Stimulated activated naive CD4-positive, alpha-beta T cell treated with Interleukin-2 at 50 U/mL for 16 hours (primary cell): ENCODE measurements at places on chromosomes 6 and 20.

DNA sequence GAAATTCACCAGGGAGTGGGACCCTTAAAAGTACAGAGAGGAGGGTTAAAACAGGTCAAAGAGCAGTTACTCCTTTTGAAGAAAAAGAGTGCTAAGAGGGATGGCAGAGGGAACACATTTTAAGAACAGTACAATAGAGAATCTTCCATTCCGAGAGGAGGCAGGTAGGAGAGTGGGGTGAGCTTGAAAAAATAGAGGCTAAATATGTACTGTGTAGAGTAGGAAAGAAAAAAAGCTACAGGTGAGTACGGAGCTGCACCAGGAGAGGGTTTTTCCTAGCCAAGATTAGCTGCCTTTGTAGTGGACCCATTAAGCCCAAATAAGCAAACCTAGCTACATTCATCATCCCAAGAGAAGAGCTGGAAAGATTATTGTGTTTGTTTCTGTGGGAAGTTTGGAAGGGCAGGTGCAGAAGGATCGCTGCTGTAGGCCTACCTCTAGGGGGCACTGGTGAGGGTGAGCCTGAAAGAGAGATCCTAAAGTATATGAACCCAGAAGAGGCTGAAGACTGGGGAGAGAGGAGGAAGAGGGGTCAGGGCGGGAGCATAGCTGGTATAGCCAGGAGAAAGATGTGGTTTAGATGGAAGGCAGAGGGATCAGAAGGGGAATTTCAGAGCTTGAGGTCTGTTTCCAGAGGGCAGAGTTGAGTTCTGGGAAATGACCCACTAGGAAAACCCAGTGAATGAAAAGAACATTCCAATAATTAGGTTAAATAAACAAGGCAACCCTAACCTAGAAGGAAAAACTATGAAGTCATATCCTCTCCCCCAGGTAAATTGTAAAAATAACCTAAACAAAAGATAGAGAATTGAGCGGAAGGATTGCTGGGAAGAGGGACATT lies 50.2 kb upstream of the HINT3 start:
- peak; percentile 22 for DNase-seq

DNA sequence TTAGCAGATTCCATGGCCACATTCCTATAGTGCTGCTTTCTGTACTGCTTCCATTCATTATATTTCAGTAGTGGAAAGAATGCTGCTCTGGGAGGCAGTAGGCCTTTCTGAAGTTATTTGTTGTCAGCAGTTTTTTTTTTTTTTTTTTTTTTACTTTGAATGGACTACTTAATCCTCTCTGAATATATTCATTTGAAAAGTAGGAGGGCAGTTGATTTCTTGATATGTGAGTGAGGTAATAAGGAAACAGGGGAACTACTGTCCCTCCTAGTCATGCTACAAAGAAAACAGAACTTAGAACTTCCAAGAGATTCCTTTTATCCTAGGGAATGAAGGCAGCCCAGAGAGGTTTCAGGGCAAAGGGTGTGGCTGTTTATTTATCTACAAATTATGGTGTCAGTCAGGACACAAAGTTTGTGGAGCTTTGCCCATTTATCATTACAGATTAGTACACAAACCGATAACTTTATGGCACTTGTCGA lies 155.9 kb downstream of the JARID2 start:
- no peak for DNase-seq

- DNase-seq, result no peak
Observed at GRCh38 chr20:39133201-39133600, 171.1 kb downstream of the DHX35 start.

GRCh38 chr20:57480444-57481160 lies 44.3 kb downstream of the CTCFL start:
- DNase-seq, result no peak

DNA sequence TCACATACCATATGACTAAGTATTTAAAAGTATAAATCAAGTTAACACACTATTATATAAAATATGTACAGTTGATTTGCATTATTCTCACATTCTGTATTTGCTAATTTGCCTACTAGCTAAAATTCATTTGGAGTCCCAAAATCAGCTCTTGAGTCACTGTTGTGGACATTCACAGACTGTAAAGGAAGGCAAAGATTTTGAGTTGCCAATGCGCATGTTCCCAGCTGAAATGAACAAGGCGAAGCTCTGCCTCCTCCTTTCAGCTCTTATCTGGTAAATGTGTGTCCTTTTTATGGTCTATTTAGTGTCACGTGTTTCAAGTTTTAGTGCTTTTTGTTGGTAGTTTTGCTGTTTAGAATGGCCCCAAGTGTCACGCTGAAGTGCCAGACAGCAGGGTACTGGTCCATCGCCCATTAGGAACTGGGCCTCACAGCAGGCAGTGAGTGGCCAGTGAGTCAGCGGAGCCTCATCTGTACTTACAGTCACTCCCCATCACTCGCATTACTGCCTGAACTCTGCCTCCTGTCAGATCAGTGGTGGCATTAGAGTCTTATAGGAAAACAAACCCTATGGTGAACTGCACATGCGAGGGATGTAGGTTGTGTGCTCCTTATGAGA lies 87.2 kb upstream of the ADTRP start:
- no peak for DNase-seq

GRCh38 chr20:45848421-45848820 lies 8.8 kb downstream of the ACOT8 start:
- DNase-seq, result no peak

DNA sequence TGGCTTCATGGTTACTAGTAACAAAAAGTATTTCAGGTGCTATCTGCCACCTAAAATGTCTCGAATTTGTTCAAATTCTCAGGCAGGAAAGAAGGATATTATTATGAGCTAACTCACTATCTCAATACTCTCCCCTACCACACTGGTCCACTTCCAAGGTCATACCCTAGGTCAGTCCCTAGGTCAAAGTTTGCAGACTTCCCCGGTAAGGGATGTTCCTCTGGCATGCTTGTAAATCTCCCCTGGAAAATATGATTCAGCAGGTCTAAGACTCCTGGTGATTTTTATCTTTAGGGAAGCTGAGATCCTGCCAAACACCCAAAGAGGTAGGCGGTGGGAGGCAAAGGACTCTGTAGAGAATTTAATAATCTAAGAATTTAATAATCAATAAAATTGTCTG lies 6.7 kb downstream of the AHCY start:
- DNase-seq, result no peak

DNA sequence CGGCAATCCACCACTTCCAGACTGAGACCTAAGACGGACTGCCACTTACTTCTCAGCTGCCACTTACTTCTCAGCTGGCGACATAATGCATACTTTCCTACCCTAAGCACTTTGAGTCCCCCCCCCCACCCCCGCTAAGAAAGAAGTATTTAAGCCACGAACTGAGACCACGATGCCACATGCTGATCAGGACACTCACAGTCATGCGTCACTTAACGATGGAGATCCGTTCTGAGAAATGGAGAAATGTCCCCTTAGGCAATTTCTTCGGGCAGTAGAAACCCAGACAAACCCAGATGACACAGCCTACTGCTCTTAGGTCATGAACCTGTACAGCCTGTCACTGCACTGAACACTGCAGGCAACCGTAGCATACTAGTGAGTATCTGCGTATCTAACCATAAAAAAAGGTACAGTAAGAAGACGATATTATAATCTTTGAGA lies 690 bp downstream of the IFNGR1 start:
- peak; percentile 37 for DNase-seq

GRCh38 chr6:122491919-122492555 lies 20.4 kb upstream of the SERINC1 start:
- DNase-seq, result peak; percentile 43

DNA sequence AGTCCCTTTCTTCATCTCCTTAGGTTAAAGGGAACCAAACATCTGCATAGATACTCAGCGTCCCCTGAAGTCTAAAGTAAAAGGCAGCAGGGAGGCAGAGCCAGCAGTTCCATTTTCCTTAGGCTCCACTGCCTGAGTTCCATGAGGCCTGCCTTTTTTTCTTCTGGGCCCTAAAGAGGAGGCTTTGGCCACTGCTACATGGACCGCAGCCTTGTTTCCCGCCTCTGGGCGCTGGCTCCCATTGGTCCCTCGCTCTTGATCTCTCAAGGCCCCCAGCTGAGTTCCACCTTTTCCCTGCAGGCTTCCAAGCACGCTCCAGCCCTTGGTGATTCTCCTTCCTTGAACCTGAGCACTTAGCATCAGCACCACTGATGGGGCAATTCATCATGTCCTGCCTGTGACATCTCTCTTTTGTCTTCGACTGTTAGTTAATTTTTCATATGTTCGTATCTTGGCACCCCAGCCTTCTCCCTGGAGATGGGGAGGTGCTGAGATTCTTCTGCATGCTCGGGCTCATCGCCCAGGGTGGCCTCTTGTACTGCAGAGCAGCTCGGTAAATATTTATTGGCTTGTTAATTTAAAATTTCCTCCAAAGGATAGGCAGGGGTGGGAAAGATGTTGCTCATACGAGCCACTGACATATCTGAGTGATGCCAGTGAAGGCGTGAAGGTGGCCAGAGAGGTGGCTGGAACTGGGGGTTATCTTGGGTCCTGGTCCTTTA lies 3.4 kb downstream of the MLN start:
- DNase-seq, result no peak

- DNase-seq, result no peak
Observed at GRCh38 chr6:167954151-167954550, 43.3 kb upstream of the KIF25 start.

- no peak for DNase-seq
Observed at GRCh38 chr6:105326216-105326615, 76.7 kb downstream of the PREP start.

DNA sequence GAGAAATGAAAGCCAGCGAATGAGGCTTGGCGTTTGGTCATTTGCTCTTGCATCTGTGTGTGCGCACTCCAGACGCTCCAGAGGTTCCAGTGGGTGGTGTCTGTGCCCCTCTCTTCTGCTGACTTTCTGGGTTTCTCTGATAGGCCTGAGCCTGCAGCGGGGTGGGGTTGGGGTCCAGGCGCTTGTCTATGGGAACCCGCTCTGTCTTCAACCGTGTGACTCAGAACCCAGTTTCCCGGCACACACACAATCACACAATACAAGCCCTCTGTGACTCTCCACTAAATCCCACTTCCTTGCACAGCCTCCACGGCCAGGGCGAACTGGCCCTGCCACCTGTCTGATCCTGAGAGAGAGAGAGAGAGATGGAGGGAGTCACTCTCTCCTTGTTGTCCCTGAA lies 24.6 kb downstream of the RBM38 start:
- no peak for DNase-seq

DNA sequence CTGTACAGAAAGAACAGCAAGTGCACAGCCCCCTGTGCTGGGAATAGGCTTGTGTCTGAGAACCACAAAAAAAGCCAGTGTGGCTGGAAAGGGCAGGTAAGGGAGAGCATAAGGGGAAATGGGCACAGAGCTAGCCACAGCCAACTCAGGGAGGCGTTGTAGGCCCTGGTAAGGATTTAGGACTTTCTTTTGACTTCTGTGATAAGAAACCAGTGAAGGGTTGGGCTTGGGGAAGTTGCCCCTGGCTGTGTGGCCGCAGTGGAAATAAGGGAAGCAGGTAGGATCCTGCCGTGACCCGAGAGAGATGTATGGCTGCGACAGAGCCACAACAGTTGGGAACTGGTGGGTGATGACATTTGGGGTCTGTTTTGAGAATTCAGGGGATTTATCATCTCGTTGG lies 30.0 kb upstream of the PHACTR2 start:
- no peak for DNase-seq

- no peak for DNase-seq
Observed at GRCh38 chr6:105934708-105935107, 151.4 kb upstream of the PRDM1 start.

- no peak for DNase-seq
Observed at GRCh38 chr6:5504078-5504477, 242.8 kb downstream of the FARS2 start.

DNA sequence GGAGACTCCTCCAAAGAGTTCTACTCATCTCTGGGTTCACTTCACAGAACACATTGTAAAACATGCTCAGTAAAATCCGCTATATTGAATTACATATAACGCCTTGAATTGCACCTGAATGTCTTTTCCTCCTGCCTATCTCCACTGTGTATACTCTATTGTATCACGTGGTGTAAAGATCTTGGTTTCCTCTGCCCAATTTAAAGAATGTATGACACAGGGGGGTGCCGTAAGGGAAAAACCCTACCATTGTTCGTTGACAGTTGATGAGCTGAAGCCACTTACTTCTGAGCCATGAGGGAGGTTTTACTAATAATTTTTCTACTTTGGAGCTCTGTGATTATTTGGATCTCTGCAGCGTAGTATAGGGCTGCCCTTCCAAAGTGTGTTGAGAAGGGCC lies 6.0 kb downstream of the ASF1A start:
- DNase-seq, result peak; percentile 4

- no peak for DNase-seq
Observed at GRCh38 chr20:61454053-61454452, 202.0 kb downstream of the CDH4 start.

DNA sequence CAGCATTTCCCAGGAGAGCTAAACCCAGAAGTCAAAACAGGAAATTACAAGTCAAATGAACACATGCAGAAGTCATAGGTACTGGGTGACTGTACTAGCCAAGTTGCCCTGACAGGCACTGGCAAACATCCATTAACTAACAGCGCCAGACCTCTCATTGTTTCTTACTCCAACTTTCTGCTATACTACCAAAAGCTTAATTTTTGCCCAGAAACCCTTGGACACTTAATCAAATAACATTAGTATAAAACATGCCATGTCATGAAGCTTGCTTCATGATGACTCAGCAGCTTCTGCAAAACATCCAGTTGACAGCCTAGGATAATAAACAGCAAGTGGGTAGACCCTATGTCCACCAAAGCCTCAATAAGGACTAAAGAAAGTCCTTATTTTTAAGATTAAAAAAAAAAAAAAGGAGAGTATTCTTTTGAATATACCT lies 3.5 kb downstream of the NUP153 start:
- DNase-seq, result no peak

- no peak for DNase-seq
Observed at GRCh38 chr6:125806813-125807212, 16.1 kb downstream of the NCOA7 start.

- no peak for DNase-seq
Observed at GRCh38 chr20:48374991-48375595, 452.7 kb downstream of the PREX1 start.

DNA sequence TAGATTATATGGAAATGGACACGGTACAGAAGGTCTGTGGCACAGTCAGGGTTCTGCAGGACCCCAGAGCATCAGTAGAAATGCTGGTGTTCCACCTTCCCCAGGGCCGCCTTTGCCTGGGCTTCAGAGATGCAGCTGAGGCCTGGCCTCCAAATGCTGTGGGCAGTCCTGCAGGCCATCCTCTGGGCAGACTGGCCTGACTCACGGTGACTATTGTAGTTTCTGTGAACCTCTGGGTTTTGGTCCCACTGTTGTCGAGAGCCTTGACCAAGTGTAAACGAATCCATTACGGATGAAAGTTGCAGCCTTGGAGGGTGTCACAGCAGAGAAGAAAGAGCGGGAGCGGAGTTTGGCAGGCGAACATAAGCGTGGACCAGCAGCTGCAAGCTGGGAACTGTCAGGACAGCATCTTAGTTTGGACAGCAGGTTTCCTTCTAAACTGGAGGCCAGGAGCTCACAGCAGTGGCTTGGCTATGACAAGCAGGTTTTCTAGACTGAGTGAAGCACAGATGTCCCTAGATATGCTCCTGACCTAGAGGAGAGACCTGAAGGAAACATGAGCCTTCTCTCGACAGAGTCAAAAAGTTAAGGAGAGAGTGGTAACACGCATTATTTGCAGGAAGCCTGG lies 46.2 kb upstream of the BCLAF1 start:
- no peak for DNase-seq
